ENCODE measurements at places on chromosomes 7 and 10.

DNA sequence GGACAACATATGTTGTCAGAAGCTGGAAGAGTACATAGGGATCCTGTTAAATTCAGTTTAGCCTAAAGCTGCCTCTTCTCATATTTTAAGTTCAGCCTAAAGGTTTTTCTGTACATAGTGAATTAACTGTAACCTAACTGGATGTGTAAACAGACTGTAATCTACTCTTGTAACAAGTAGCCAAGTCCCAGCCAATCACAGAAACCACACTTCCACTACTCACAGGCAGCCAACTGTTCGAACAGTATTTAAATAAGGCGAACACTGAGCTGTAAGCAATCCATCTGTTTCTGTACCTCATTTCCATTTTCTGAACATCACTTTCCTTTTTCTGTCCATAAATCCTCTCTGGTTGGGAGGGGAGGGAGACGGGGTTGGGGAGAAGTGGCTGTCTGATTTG, 15.0 kb upstream of the STN1 start:
- no peak for DNase-seq

DNA sequence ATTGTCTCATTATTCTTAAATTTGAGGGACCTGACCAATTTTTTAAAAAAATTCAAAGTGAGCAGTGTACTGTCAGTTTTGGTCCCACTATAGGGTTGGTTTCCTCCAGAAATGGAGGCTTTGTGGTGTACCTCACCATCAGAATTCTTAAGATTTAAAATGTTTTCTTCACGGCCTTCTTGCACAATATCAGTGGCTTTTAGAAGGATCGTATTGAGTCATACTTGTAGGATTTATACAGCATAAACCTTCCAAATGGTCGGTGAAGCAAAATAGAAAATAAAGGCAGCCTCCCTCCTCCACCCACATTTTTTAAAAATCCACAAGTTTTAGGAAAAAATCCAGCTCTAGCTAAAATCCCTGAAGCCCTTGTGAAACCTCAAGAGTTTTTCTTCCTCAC, 126.4 kb downstream of the RNLS start:
- DNase-seq = no peak

GRCh38 chr7:14630048-14630447, 272.5 kb downstream of the DGKB start:
- DNase-seq = no peak

DNA sequence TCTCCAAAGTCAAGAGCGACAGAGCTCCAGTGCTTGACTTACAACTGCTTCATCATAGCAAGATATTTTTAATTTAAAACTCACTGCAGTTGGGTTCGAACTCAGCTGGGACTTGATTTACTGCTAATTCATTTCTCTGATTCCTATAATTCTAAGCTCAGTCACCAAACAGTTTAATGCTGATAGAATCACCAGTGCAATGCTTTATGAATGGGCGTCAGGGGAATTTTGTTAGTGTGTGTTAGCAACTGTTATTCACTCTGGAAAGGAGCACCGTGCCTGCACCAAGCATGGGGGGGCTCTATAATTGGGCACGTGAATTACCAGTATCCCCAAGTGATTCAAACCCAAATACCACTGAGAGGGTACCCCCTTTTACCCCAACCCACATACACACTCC, 10.4 kb downstream of the PLXNA4 start:
- no peak for DNase-seq

All from effector memory CD4-positive, alpha-beta T cell (primary cell).